Hepatocyte (in vitro differentiated cells): ENCODE measurements at places on chromosomes 3 and 15.
A peak's percentile ranks its signal among the peaks of the same experiment; 100 is the strongest.

DNA sequence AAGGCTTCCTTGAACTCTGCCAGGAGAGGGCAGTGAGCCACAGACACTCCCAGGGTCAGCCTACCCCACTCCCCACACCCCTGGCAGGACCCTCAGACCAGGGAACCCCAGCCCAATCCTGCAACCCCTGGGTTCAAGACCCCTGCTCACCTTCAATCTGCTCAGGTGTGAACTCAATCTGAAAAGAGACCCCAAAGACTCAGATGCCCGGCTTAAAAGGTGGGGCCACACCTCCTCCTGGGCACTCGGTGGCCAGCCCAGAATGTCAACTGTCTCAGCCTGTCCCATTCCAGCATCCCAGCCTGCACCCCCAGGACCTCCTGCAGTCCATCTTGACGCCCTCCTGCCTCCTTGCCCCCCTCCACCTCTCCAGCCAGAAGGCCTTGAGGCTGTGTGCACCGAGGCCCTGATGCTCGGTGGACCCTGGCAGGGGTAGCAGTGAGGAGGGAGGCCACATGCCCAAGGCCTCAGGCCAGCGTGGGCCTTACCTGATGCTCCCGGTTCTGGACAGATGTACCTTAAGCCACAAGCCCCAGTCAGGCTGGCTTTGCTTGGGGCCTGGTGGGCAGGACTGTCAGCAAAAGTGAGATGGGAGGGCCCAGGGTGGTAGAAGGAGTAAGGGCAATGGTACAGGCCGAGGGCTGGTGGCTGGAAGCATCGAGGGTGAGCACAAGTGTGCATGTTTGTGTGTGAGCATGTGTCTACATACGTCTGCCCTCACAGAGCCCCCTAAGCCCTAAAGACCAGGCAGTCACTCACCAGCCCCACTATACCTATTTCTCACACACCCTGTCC is 2.2 kb downstream of the MYL3 start:
- H3K27ac ChIP-seq: no peak overlapping the region
- H3K27me3 ChIP-seq: no peaks in the 10 kb centered on the region
- no peaks in the 10 kb centered on the region for H3K36me3 ChIP-seq
- H3K4me1 ChIP-seq: peaks cover 22% of the 10 kb centered on the region
- H3K4me3 ChIP-seq: no peak overlapping the region
- no peak for DNase-seq

DNA sequence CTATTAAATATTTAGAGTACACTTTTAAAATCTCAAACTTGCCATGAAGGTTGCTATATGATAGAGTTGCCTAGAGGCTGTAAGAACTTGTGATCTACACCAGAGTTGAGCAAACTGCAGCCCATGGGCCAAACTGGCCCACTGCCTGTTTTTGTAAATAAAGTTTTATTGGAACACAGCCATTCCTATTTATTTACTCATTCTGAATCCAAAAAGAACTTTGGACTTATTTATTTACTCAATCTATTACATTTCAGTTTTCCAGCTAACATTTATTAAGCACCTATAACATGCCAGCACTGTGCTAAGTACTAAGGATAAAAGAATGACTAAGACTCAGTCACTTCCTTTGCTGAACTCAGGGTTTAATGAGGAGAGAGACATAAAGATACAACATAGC is 403.6 kb downstream of the ERC2 start:
- H3K4me1 ChIP-seq: peaks cover 7% of the 10 kb centered on the region
- H3K27me3 ChIP-seq: no peaks in the 10 kb centered on the region
- H3K27ac ChIP-seq: no peak overlapping the region
- H3K4me3 ChIP-seq: no peak overlapping the region
- no peak for DNase-seq

DNA sequence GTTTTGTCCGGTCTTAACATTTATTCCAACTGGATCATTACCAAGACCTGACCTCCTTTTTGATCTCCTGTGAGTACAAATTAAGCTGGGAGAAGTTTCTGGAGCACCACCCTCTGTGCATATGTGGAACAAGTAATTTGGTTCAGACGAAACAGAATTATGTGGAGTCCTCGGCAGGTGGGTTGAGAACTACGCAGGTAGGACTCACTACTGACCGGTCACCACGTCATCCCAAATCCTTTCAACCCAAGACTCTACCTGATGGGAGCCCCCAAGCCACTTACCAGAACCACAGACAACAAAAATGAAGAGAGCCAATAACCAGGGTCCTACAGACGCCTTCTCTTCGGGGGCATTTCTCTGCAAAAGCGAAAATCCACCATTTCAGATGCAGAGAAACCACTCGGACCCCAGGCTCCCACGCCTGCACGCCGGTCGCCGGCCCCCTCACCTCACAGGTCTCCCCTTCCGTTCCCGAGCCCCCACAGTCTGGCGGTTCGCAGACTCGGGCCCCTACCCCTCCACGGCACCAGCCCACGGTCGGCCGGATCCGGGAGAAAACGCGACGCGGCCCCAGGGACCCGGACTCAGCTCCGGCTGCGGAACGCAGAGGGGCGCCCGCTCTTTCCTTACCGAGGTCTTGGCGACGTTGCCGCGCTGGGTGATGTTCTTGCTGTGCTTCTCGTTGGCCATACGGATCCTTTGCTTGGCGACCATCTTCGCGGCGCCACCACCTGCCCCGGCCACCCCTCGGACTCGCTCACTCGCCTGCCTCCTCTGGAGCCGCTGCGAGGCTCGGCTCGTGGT is 674 bp downstream of the SERP1 start:
- no peaks in the 10 kb centered on the region for H3K36me3 ChIP-seq
- DNase-seq: peak; percentile 27
- peaks cover 7% of the 10 kb centered on the region for H3K4me1 ChIP-seq
- H3K27me3 ChIP-seq: no peaks in the 10 kb centered on the region
- H3K27ac ChIP-seq: peak overlapping the region; percentile 98
- H3K4me3 ChIP-seq: peak overlapping the region; percentile 65

DNA sequence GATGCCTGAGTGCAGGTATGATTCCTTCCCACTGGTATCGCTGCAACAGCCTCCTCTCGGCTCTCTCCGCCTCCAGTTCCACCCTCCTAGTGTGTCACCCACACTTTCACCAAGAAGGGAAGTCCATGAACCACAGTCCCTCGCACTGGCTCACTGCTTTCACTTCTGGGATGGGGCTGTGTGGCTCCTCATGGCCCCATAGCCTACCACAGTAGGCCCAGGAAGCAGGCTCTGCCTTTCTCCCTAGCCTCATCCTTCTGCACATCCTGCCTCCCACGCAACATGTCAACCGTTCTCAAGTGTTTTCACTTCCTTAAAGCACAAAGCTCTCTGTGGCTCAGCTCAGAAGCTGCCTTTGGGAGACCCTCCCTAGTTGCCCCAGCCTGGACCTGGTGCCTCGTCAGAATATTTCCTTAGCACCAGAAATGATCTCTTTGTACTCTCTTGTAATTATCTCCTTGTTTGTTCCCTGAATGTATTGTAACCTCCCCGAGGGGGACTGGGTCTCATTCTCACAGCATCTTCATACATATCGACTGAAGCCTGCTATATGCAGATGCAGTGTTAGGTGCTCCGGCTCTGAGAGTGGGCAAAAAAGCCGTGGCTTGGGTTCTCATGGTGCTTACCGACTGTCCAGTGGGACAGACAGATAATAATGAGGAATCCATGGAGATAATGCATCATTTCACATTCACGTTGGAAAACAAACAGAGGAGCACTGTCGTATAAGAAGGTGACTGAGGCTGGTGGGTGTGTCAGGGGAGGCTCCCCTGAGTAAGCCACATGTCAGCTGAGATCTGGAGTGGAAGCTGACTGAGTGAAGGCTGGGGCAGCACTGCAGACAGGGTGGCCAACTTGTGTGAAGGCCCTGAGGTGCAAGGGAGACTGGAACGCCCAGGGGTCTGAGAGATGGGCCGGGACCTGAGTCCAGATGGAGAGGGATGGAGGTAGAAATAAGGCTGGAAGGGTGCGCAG is 107.1 kb downstream of the DGKG start:
- H3K27me3 ChIP-seq: peaks cover 12% of the 10 kb centered on the region
- no peak for DNase-seq
- no peaks in the 10 kb centered on the region for H3K36me3 ChIP-seq
- H3K27ac ChIP-seq: no peak overlapping the region
- no peak overlapping the region for H3K4me3 ChIP-seq
